ENCODE measurements at places on chromosomes 5 and 9.

DNA sequence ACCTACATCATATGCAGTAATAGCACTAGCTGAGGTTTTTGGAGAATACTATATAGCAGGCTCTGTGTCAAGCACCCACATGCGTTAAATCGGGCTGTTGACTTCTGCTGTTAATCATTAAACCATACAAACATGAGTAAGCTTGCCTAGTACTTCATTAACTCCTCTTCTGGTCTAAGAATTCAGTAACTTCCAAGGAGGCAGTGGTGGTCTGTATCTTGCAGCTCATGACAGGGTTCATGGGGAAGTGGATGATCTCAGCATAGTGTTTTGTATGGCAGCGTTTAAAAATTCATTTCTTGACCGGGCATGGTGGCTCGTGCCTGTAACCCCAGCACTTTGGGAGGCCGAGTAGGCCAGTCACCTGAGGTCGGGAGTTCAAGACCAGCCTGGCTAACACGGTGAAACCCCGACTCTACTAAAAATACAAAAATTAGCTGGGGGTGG is at the start of gene HAVCR1:
Gene HAVCR1 (minus strand): TSS at position 24 of the 447 bp plus-strand sequence. CDS start 1,173 bp downstream, outside the sequence.
- peak; percentile 38 for DNase-seq

DNA sequence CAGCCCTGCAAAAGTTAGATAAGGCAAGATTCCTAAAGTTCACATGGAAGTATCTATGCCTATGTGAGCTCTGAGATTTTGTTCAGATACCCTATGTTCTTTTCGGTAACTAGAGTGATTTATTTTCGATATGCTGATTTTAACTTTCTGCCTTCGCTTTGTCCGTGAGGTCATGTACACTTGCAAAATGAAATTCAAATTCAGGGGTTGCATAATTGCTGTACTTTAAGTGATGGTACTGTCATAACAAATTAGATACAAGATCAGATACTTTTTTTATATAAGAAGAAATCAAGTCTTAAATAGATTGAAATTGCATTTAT is 350 bp upstream of the ECPAS start:
- no peak for DNase-seq

DNA sequence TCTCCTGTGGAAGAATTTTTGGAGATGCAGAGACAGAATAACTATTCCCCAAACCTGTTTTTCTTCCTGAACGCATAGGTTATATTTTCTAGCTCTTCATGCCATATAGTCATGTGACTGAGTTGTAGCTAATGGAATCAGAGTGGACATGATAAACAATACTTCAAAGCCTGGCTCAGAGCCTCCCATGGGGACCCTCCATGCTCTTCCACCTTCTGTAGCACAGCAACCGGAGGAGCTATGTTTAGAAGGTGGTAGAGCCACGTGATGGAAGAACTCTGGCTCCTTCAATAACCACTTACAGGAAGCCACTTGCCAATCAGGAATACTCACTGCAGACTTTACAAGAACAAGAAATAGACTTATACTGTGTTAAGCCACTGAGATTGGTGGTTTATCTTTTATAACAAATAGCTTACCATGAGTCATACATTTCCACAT is 39.2 kb downstream of the NADK2 start:
- DNase-seq: no peak

GRCh38 chr5:124798890-124799289 is 52.5 kb upstream of the ZNF608 start:
- DNase-seq: no peak

GRCh38 chr9:137168904-137169856 is 671 bp downstream of the LRRC26 start:
- peak; percentile 42 for DNase-seq

DNA sequence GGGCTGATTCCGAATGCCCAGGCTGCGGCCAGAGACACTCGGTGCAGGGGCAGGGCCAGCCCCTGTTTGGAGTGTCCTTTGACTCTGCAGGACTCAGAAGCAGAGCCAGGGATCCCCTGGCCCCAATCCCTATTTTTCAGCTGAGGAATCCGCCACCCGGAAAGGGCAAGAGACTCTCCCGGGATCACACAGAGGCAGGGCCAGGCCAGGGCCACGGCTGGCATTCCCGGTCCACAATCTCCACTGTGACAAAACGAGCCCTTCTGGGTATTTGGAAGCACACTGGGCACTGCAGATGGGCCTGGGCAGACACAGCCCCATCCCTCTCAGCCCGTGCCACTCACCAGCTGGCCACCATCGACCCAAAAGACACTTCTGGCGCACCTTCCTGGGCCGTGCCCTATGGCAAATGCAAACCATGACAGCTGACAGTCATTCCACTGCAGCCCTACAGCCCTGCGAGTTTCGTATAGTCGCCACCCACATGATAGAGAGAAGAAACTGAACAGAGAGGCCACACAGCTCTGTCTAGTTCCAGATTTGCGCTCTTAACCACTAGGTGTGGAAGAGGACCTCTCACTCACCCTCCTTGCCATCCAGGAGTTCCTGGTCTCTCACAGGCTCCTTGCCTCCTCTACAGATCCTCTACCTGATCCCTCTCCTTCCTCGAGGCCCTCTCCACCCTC is 13.3 kb downstream of the NR5A1 start:
- DNase-seq: no peak

- DNase-seq: no peak
These were observed 437.7 kb downstream of the SEMA5A start for GRCh38 chr5:9108162-9108561.

- no peak for DNase-seq
These were observed 18.5 kb downstream of the C9orf85 start for GRCh38 chr9:71929791-71930440.

DNA sequence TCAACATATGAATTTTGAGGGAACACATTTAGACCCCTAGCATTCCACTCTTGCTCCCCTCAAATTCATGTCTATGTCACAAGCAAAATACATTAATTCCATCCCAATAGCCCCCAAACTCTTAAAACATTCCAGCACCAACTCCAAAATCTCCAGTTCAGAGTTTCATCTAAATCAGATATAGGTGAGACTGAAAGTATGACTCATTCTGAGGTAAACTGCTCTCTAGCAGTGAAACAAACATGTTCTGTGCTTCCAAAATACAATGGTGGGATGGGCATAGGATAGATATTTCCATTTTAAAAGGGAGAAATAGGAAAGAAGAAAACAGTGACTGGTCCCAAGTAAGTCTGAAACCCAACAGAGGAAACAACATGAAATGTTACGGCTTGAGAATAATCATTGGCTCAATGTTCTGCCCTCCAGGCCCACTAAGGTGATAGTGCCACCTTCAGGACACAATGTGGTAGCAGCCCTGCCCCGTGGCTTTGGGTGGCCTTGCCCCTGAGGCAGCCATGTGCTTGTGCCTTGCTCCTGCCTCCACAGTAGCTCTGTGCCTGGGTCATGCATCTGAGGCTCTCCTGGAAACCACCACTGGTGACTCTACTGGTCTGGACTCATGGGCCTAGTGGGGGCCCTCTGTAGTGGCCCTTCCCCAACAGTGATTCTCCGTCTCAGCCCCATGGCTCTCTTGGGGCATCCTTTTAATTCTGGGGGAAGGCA is 36.4 kb upstream of the IPPK start:
- no peak for DNase-seq

DNA sequence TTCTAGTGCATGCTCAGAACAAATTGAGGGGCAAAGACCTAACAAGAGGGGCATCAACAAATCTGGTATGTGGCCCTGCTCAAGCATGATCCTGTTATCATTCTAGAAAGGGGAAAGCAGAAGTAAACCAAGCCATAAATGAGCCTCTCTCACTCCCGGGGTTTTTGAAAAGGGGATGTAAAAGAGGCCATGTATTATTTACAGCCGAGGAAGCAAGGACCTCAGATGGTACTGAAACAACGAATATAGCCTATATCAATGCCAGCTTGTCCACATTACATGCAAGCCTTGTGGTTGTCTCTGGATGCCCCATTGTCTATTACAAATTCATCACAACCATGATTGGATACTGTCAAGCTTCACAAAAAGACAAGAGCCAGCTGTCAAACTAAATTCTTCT is 211.3 kb downstream of the DCP2 start:
- DNase-seq: no peak

GRCh38 chr5:111254613-111255012 is 30.4 kb downstream of the CAMK4 start:
- DNase-seq: no peak

- no peak for DNase-seq
These were observed 139.6 kb upstream of the LRRTM2 start for GRCh38 chr5:139014726-139015125.

DNA sequence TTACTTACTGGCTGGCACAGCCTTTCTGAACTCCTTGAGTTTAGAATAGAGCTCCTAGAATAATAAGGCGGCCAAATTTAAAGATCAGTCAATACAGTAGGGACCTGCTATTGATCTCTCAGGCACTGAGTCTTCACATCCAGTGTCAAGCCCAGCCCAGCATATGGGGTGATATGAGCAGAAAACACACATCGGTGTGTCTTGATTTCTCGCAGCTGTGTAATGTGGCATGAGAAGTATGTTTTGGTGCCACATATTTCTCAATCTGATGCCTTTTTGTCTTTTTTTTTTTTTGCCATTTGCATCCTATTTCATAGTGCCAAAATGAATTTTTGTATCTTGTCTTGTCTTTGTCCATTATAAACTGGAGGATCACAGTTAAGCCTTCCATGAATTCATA is 51.4 kb upstream of the FSD1L start:
- DNase-seq: no peak

DNA sequence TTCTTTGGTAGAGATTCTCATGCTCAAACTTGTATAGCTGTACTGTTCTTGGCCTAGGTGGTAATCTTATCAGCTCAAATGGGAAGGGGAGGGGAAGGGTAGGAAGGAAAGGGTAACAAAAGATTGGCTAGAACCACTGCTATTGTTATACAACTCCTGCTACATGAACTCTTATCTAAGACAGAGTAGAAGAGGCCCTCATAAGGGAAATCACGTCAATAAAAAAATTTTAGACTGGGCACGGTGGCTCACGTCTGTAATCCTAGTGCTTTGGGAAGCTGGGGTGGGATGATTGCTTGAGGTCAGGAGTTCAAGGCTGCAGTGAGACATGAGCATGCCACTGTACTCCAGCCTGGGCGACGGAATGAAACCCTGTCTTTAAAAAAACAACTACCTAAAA is 15.9 kb downstream of the STOM start:
- no peak for DNase-seq

DNA sequence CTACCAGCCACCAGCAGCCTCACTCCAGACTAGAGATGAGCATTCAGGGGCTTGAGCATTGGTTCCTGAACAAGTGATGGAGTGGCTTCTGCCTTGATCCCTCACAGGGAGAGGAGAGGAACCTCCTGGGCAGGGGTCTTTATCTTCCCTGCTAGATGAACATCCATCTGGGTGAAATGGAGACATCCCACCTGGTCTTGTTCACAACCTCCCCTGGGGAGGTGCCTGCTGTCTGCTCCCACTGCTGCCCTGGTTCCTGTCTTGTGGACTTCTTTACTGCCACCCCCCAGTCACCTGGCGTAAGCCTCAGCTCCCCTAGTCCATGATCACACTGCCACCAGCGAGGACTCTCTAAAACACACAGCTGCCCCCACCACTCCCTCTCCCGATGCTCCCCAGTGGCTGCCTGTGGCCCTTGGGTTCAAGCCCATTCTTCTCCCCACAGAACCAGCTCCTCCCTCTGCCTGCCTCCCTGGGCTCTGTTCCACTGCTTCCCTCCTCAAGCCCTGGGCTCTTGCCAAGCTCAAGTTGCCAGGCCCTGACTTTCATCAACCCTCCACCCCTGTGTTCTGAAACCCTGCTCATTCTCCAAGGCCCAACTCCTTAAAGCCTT is 51.5 kb downstream of the COL15A1 start:
- DNase-seq: no peak

- DNase-seq: no peak
These were observed 9.4 kb upstream of the CD72 start for GRCh38 chr9:35627575-35627974.

- no peak for DNase-seq
These were observed 376.0 kb upstream of the IRX2 start for GRCh38 chr5:3127423-3127911.

DNA sequence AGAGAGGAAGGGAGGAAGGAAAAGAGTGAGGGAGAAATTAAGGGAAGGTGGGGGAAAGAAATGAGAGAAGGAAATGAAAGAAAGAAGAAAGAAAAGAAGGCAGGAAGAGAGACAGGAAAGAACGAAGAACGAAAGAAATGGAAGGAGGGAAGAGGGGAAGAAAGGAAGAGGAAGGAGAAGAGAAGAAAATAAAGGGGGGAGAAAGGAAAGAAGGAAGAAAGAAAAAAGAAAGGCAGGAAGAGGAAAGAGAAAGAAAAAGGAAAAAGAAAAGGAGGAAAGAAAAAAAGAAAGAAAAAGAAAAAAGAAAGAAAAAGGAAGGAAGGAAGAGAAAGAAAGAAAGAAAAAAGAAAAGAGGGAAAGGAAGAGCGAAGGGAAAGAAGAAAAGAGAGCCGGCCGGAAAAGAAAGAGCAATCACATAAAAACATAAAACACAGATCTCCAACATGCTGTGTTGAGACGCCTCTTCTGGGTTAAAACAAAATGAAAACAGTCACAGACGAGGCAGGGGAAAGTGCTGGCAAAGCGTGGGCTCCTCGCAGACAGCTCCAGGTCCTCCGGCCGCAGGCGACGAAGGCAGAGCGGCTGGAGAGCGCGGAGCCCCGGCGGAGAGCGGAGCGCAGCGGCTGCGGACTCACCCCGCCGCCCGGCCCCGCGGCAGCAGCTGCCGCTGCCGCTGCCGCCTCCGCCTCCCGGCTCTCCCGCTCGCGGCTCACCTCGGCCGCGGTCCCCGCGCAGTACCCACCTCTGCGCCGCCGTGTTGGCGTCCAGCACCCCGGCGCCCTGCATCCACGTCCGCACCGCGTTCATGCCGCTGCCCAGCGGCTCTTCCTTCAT is 896 bp downstream of the EBF1 start:
- no peak for DNase-seq

GRCh38 chr5:154215571-154216325 is 25.2 kb downstream of the GALNT10 start:
- DNase-seq: no peak

- no peak for DNase-seq
These were observed 57.6 kb upstream of the SH3PXD2B start for GRCh38 chr5:172511952-172512351.

GRCh38 chr9:5529683-5530221 is 19.4 kb downstream of the PDCD1LG2 start:
- no peak for DNase-seq

- DNase-seq: no peak
These were observed 84.9 kb upstream of the ASS1 start for GRCh38 chr9:130359819-130360218.

- no peak for DNase-seq
These were observed 59.3 kb upstream of the AFAP1L1 start for GRCh38 chr5:149212198-149212951.

GRCh38 chr5:141838326-141839014 is 39.7 kb downstream of the PCDH1 start:
- DNase-seq: no peak

DNA sequence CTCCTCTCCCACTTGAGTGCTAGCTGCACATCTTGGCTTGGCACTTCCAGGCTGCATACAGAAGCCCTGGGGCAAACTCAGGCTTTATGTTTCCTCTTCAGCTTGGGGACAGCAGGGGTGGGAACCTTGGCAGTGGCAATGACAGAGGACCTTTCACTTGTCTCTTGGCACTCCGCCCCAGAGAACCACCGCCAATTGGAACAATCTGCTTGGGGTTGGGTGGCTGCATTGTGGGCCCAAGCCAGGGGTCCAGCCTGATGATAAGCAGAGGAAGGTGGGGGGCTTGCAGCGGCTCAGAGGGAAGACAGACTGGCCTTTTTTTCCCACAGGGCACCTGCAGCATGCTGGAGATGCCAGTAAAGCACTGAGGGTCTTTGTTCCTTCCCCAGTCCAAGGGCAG is 179.0 kb upstream of the NMUR2 start:
- DNase-seq: no peak

- DNase-seq: no peak
These were observed 23.4 kb upstream of the GABRP start for GRCh38 chr5:170760113-170760512.

Data from renal pelvis (tissue), 12 donors.